ENCODE measurements at places on chromosomes 4 and X.
A peak's percentile ranks its signal among the peaks of the same experiment; 100 is the strongest.

- no peak for DNase-seq
These were observed 51.2 kb downstream of the DCUN1D4 start for GRCh38 chr4:51894059-51894645.

DNA sequence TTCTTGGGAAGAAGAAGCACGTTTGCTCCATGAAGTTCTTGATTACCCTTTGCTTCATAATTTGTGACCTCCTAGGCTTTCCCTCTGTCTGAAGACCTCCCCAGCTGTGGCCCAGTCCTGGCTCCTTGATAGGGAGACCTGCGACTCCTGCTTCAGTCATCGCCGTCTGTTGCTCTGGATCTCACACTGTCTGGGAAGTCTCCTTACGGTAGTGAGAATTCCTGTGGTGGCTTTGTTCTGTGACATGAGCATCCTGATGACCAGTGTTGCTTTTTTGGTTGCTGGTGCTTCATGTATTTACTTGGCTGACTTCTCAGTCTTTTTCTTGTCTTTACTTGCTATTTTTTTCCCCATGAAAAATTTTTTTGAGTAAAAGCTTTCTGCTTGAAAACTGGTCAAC is 44.2 kb downstream of the JADE1 start:
- DNase-seq, result no peak

DNA sequence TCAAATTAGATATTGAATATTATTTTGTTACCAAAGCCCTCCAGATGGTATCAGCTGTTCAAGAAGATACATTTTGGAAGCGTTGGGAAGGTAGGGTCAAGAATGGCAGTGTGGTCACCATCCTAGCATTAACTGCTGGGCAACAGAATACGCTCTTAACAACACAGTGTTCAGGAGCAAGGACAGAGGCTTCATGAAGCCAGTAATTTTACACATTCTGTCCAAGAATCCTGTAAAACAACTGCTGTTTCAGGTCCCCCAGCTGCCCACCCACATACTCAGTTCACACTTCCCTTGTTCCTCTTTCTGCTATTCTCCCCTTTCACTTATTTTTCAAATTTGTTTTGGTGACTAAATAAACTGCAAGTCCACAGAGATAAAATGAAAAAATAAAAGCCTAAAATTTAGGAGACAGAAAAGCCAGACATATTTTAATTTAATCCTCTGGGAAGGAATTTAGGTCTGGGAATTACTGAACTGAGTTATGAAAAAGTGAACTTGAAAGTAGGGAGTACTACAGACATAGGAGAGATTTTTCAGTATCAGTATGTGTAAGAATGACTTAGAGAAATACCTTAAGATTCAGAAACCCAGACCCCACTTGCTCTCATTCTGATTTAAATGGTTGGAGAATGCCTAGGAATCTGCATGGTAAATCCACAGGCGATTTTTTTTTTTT is 406.7 kb downstream of the MAPK10 start:
- DNase-seq, result no peak

- no peak for DNase-seq
These were observed 114.6 kb downstream of the ARHGAP10 start for GRCh38 chr4:147846318-147847155.

- DNase-seq, result no peak
These were observed 13.2 kb upstream of the CTSO start for GRCh38 chr4:155966731-155967395.

DNA sequence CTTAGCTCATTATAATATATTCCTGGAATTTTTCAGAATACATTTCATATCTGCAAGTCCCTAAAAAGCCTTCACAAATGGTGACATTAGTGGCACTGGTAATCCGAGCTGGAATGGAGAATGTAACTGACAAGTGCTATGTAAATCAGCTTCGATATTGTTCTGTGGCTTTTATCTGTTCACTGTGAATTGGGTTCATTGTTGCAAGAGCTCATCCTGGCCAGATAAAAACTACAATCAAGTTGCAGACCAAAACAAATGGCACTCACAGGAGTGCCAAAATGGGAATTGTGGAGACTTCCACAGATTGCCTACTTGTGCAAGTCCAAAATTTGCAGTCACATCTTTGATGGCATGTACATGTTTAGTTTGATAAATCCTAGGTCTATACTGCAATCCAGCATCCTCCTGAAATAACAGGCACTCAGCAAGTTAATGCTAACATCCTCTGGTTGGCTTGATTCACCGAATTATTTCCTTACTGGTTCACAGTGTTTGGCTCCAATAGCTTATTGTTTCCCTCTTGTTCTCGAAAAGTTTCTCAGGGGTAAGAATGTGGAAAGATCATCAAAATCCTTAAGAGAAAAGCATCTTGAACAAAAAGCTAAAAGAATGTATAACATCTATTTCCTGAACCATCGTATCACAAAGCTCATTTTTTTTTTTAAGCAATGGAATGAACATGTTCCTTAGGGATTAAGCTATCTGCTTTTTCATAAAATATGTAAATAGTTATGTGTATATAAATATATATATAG is 904.9 kb downstream of the CENPC start:
- no peak for DNase-seq

GRCh38 chr4:34920032-34920431 is 1324.3 kb downstream of the ARAP2 start:
- DNase-seq, result no peak

GRCh38 chr4:2290974-2291704 is 29.2 kb upstream of the MXD4 start:
- DNase-seq, result peak; percentile 25

GRCh38 chr4:87521757-87522374 is 7.3 kb downstream of the SPARCL1 start:
- no peak for DNase-seq

GRCh38 chr4:54093324-54094240 is 6.4 kb upstream of the GSX2 start:
- peak; percentile 27 for DNase-seq

DNA sequence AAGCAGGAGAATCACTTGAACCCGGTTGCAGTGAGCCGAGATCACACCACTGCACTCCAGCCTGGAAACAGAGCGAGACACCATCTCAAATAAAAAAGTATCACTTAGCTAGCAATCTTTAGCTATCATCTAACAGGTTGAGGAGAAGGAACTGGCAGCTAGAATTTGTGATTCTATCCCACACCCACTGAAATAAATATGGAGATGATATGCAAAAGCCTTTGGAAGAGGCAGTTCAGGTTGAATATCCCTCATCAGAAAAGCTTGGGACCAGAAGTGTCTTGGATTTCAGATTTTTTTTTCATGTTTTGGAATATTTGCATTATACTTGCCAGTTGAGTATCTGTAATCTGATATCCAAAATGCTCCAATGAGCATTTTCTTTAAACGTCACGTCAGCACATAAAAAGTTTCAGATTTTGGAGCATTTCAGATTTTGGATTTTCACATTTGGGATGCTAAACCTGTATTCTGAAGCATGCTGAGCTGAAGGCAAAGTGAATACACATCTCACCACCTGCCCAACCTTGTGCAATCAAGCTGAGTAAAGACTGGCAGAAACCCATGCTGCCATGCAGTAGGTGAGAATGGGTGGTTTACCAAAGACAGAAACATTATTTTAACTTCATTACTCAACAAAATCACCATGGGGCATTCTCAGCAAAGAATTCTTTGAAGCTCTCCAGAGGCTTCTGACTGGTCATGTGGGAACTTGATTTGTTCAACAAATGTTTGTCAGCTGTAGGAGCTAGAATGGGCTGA is 159.3 kb downstream of the SH3KBP1 start:
- DNase-seq, result no peak

Data from stimulated activated CD4-positive, alpha-beta T cell treated with anti-CD3 and anti-CD28 coated beads, Interleukin-4, amount 100 ng/mL, for 4 hours (primary cell).